NCI-H1417 treated with DMSO at 0.1 percent for 48 hours (cell line): ENCODE measurements at places on chromosomes 13 and 19.

DNA sequence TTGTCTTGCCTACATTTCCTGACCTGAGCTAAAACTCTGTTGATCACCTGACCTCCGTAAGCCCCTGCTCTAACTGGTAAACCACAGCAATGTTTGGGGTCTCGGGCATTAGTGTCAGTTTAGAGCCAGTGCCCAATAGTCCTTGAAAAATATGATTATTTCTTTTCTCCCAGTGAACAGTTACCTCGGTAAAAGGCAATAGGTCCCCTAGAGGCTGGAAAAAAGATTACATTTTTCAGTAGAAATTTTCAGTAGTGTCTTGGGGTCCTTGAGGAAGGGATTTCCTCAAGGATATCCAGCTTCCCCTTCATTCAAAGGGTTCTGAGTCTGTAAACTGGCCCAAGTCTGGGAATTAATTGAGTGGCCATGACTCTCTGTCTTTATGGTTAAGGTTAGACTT, 177.5 kb downstream of the SLC7A1 start:
- DNase-seq: no peak

GRCh38 chr13:31962731-31963370, 68.7 kb upstream of the FRY start:
- DNase-seq: no peak

- no peak for DNase-seq
Measured at GRCh38 chr19:57192993-57193392, 1.7 kb downstream of the ZNF264 start.

DNA sequence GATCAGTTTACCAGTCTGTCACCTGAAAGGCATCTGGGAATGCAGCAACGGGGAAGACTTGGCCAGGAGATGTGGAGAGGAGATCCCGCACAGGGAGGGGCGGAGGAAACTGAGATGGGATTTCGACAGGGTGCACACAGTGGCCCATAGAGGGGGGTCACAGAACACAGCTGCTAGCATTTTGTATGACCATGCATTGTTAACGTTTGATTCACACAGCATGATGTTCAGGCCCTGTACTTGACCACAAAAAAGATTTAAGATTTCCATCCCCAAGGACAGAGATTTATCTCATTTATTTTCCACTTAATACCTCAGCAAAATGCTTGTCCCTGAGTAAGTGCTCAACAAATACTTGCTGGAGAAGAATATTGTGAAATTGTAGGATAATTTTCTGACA, 63.2 kb downstream of the RAB20 start:
- DNase-seq: no peak

GRCh38 chr13:80550971-80551441, 210.1 kb upstream of the SPRY2 start:
- no peak for DNase-seq

DNA sequence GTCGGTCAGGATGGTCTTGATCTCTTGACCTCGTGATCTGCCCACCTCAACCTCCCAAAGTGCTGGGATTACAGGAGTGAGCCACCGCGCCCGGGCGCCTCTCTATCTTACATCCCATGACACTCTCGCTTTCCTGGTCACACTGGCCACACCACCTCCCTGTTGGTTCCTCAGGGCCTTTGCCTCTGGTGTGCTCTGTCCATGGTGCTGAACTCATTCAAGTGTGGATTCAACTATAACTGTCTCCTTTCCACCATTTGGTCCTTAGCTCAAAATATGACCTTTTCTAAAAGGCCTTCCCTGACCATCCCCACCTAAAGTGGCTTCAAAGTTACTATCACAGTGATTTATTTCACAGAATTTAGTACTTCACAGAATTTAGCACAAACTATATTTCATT, 3.7 kb upstream of the SMIM17 start:
- no peak for DNase-seq

- no peak for DNase-seq
Measured at GRCh38 chr19:41172297-41173164, 20.5 kb upstream of the CYP2S1 start.
